Thyroid gland (tissue), 4 donors: ENCODE measurements at places on chromosomes 7 and 10. TPM values are rescaled to one million over a fixed set of nuclear protein-coding genes. Genes with fewer than 3 reads are reported as not detected.

Gene SDK1
- total RNA-seq: 5.0 TPM

Gene UNCX
- not detected for total RNA-seq

Gene GPER1
- 29.2 TPM for total RNA-seq

Gene PCLO
- total RNA-seq: 23.8 TPM

Gene EIF4EBP2
- total RNA-seq: 71.2 TPM

Gene CALN1
- total RNA-seq: under 0.01 TPM

Gene ACBD7
- total RNA-seq: 1.3 TPM

Gene CREB3L2
- 86.5 TPM for total RNA-seq

Gene PPP1R3A
- not detected for total RNA-seq

Gene RSU1
- 54.9 TPM for total RNA-seq

Gene LIPK
- not detected for total RNA-seq

Gene TFEC
- total RNA-seq: 1.4 TPM

Gene DKK1
- total RNA-seq: 1.7 TPM

Gene CYP3A7
- total RNA-seq: not detected

Gene PRDX3
- 218 TPM for total RNA-seq

Gene FBXL13
- total RNA-seq: 4.2 TPM

- DNase-seq: no peak
- H3K27me3 ChIP-seq: no peaks in the 10 kb centered on the region
- H3K36me3 ChIP-seq: no peaks in the 10 kb centered on the region
- no peak overlapping the region for H3K4me3 ChIP-seq
- H3K27ac ChIP-seq: no peak overlapping the region
Measured at GRCh38 chr10:33073641-33074415, 115.8 kb upstream of the ITGB1 start.

DNA sequence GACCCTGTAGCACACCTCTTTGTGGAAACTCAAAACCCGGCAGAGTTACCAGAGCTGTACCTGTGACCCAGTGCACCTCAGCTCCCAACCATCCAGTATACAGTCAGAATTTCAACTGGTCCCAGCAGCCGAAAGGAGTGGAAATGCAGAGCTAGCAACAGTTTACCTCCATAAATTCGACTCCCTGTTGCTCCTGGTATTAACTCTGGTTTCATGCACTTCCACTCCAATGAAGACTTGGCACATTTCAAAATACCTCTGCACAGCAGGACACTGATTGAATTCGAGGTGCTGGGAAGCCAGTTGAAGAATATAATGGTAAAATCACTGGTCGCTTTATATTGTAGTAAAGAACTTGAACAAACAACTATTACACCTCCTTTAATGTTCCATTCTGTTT is 17.9 kb upstream of the TIAL1 start:
- no peaks in the 10 kb centered on the region for H3K4me1 ChIP-seq
- no peaks in the 10 kb centered on the region for H3K36me3 ChIP-seq
- no peak for DNase-seq
- no peak overlapping the region for H3K27ac ChIP-seq

DNA sequence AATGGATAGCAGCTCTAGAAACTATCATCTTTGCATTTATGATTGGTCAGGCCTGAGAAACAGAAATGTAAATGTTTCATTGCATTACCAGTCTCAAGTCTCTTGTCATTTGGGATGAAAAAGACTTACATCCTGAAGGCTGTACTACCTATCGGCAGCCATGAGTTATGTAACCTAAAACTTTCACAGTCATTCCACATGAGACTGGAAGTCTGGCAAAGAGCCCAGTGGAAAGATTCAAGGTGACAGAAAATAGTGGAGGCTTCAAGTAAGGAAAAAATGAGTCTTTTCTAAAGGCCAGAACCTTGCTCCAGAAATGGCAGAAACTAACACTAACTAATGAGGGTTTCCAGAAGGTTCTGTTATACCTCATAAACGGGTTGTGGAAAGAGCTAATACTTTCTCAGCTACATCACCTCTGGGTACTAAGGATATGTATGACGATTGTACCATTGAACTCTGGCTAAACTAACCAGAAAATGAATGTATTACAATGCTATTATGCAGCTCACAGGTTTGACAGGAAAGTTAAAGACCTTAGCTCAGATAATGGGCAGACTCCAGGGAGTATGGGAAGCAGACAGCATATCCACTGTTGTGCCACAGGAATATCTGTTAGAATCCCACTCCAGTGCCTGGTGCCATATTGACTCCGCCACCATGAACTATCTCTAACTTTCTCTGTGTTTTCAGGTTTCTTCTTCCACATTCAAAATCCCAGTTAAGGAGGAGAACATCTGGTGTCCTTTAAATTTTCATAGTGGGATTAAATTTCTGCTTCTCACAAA is 41.7 kb upstream of the DYNC1I1 start:
- H3K36me3 ChIP-seq: no peaks in the 10 kb centered on the region
- no peaks in the 10 kb centered on the region for H3K4me1 ChIP-seq
- H3K27ac ChIP-seq: no peak overlapping the region
- no peak overlapping the region for H3K4me3 ChIP-seq
- peak; percentile 32 for DNase-seq

GRCh38 chr7:98286093-98286539 is 4.6 kb downstream of the BRI3 start:
- no peak overlapping the region for H3K4me3 ChIP-seq
- H3K27me3 ChIP-seq: no peaks in the 10 kb centered on the region
- peaks cover 8% of the 10 kb centered on the region for H3K36me3 ChIP-seq

DNA sequence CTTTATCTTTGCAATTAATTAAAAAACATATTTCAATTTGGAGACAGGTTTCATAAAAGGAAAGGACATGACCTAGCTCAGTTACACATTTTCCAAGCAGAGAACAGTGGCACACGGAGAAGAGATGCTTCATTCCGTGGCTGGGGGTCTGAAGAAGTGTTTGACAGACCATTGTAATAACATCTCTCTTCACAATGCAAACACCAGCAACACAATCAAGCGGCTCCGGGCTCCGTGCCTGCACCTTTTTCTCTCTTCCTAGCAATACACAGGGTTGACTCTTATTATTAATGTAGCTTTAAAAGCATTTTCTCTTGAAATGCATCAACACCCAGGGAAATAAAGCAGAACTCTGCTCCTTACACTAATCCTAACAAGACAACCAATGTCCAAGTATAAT is 261.0 kb upstream of the AOAH start:
- no peak overlapping the region for H3K27ac ChIP-seq
- peak; percentile 28 for DNase-seq
- no peaks in the 10 kb centered on the region for H3K36me3 ChIP-seq
- peaks cover 17% of the 10 kb centered on the region for H3K4me1 ChIP-seq
- H3K27me3 ChIP-seq: no peaks in the 10 kb centered on the region

DNA sequence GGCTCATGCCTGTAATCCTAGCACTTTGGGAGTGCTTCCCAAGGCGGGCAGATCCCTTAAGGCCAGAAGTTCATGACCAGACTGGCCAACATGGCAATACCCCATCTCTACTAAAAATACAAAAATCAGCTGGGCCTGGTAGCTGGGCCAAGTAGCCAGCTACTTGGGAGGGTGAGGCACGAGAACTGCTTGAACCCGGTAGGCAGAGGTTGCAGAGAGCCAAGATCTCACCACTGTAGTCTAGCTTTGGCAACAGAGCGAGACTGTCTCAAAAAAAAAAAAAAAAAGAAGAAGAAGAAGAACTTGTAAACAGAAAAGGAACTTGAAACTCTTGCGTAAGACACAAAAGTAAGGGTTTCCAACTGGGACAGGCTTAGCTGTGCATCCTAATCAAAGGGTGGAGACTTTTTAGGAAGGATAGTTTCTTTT is 5.6 kb upstream of the IFIT2 start:
- H3K4me1 ChIP-seq: peaks cover 4% of the 10 kb centered on the region
- no peaks in the 10 kb centered on the region for H3K27me3 ChIP-seq
- H3K36me3 ChIP-seq: no peaks in the 10 kb centered on the region

- no peaks in the 10 kb centered on the region for H3K36me3 ChIP-seq
- no peaks in the 10 kb centered on the region for H3K4me1 ChIP-seq
- no peak overlapping the region for H3K27ac ChIP-seq
- H3K4me3 ChIP-seq: no peak overlapping the region
- peak; percentile 25 for DNase-seq
- no peaks in the 10 kb centered on the region for H3K27me3 ChIP-seq
Measured at GRCh38 chr7:91636129-91636724, 244.3 kb downstream of the MTERF1 start.

- H3K27me3 ChIP-seq: no peaks in the 10 kb centered on the region
- H3K36me3 ChIP-seq: no peaks in the 10 kb centered on the region
- no peak overlapping the region for H3K4me3 ChIP-seq
Measured at GRCh38 chr7:44313016-44313415, 12.4 kb downstream of the CAMK2B start.

- no peak overlapping the region for H3K4me3 ChIP-seq
- DNase-seq: no peak
- H3K27me3 ChIP-seq: no peaks in the 10 kb centered on the region
- peaks cover 5% of the 10 kb centered on the region for H3K36me3 ChIP-seq
Measured at GRCh38 chr7:100864263-100864845, 2.8 kb upstream of the TRIP6 start.

- H3K36me3 ChIP-seq: no peaks in the 10 kb centered on the region
- H3K4me3 ChIP-seq: no peak overlapping the region
- DNase-seq: no peak
Measured at GRCh38 chr10:110029450-110029849, 21.7 kb downstream of the ADD3 start.

DNA sequence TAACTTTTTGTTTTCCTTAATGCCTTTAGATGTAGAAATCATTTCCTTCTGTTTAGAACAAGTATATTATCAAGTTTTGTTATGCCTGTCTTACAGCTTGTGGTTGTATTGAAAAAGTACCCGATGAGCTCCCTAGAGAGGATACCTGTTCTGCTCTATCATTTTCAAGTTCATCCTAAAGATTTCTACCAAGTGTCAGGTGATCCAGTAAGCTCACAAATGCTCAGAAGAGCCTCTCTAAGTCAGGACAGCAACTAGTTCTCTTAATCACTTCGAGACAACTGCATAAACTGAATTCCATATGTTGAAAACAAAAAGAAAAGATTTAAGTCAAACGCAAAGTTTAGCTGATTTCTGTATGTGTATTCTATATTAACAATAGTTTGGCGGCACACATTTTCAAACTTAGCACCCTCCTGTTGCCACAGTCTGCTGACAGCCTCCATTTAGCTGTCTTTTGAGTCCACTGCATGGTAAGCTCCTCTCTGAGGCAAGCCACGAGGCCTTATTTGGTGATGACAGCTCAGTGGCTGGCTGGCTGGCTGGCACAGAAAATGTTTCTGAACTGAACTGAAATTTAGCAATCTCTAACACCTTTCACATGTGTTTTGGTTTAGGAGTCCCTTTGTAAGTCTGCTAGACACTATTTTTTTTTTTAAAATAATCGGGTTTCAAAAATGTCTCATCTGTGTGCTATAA is 59.4 kb downstream of the SEMA3C start:
- H3K4me1 ChIP-seq: no peaks in the 10 kb centered on the region
- no peak for DNase-seq
- no peak overlapping the region for H3K4me3 ChIP-seq
- H3K27ac ChIP-seq: no peak overlapping the region
- H3K36me3 ChIP-seq: no peaks in the 10 kb centered on the region

GRCh38 chr10:78746155-78746763 is 322.5 kb upstream of the ZMIZ1 start:
- H3K36me3 ChIP-seq: no peaks in the 10 kb centered on the region
- no peaks in the 10 kb centered on the region for H3K27me3 ChIP-seq
- peaks cover 15% of the 10 kb centered on the region for H3K4me1 ChIP-seq
- DNase-seq: no peak

GRCh38 chr10:124557167-124557566 is 95.5 kb downstream of the LHPP start:
- no peak overlapping the region for H3K4me3 ChIP-seq
- no peaks in the 10 kb centered on the region for H3K4me1 ChIP-seq
- no peak overlapping the region for H3K27ac ChIP-seq

DNA sequence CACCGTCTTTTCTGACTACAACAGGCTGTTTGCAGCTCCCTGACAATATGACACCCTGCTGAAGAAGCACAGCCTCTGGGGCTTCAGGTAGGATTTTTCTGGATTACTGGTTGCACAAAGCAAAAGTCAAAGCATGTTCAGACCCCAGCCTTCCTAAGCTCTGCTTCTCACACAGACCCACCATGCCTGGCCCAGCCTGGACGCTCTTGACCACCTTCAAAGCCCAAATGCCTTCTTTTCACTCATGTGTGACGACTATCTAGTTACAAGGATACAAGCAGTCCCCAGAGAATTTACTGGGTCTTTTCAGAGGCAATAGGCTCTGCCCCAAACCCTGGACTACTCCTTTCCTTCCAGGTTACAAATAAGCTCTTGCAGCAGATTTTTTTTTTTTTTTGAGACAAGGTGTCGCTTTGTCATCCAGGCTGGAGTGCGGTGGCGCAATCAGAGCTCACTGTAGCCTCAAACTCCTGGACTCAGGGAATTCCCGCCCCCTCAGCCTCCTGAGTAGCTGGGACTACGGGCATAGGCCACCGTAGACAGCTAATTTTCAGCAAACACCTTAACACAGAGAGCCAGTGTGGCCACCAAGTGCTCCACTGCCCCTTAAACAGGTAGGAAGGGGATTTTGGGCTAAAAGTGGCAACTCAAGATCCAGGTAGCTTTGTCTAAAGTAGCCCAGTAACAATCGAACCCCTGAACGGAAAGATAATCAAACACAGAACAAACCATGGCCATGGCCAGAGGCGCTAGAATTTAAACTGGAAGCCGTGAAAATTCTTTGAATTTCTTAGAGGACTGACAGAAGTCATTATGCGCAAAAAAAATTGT is 16.2 kb downstream of the SVIL start:
- no peaks in the 10 kb centered on the region for H3K27me3 ChIP-seq
- no peak overlapping the region for H3K4me3 ChIP-seq
- peak; percentile 78 for DNase-seq
- peak overlapping the region; percentile 75 for H3K27ac ChIP-seq
- peaks cover 35% of the 10 kb centered on the region for H3K4me1 ChIP-seq
- no peaks in the 10 kb centered on the region for H3K36me3 ChIP-seq

- H3K27ac ChIP-seq: no peak overlapping the region
- H3K4me3 ChIP-seq: no peak overlapping the region
- DNase-seq: no peak
- H3K27me3 ChIP-seq: no peaks in the 10 kb centered on the region
- H3K4me1 ChIP-seq: no peaks in the 10 kb centered on the region
Measured at GRCh38 chr7:153084278-153084677, 324.7 kb downstream of the ACTR3B start.

DNA sequence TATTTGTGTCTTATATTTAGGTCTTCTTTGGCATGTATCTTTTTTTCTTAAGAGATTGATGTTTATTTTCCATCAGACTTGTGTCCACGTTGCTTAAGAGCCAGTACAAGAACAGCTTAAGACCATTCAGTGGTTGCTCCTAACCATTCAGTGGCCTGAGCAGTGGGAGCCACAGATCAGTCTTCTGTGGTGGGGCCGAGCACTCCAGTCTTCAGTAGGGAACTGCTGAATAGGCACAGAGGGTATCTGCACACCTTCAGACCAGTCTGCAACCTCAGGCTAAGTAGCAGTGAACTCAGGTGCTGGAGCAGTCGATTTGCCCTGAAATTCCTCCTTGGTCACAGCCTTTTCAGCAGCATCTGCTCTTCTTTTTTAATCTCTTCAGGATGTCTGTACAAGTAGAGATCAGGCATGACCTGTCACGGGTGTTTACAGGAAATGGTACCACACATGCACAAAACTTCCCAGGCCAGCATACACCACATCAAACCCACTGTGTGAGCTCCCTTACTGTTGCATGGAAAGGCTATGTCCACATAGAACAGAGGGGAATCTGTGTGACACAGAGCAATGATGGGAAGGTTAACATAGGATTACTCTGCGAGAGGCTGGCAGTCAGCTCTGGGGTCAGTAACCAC is 51.5 kb downstream of the FAM107B start:
- no peak for DNase-seq
- no peak overlapping the region for H3K4me3 ChIP-seq
- H3K27me3 ChIP-seq: no peaks in the 10 kb centered on the region
- H3K27ac ChIP-seq: no peak overlapping the region
